Activated CD8-positive, alpha-beta memory T cell treated with anti-CD3 and anti-CD28 coated beads, Interleukin-2, amount 10 ng/mL, durations not matched to agents 7 days and 5 days (primary cell): ENCODE measurements at places on chromosomes 7 and 10.

- H3K4me3 ChIP-seq = no peak overlapping the region
- peaks cover 25% of the 10 kb centered on the region for H3K27me3 ChIP-seq
- no peak for DNase-seq
- no peak overlapping the region for H3K27ac ChIP-seq
- peaks cover 13% of the 10 kb centered on the region for H3K4me1 ChIP-seq
- no peaks in the 10 kb centered on the region for H3K36me3 ChIP-seq
Observed at GRCh38 chr7:66503036-66503370, 125.7 kb upstream of the KCTD7 start.

GRCh38 chr7:47458057-47458456, 123.9 kb downstream of the TNS3 start:
- H3K36me3 ChIP-seq = no peaks in the 10 kb centered on the region
- H3K4me3 ChIP-seq = no peak overlapping the region
- no peaks in the 10 kb centered on the region for H3K4me1 ChIP-seq
- no peak overlapping the region for H3K27ac ChIP-seq
- no peak for DNase-seq
- no peaks in the 10 kb centered on the region for H3K27me3 ChIP-seq

- no peak overlapping the region for H3K27ac ChIP-seq
- no peak overlapping the region for H3K4me3 ChIP-seq
- H3K27me3 ChIP-seq = no peaks in the 10 kb centered on the region
- H3K36me3 ChIP-seq = peaks cover 15% of the 10 kb centered on the region
- no peak for DNase-seq
Observed at GRCh38 chr10:80168162-80168511, 35.6 kb downstream of the PLAC9 start.

- no peaks in the 10 kb centered on the region for H3K27me3 ChIP-seq
- peak overlapping the region; percentile 92 for H3K27ac ChIP-seq
- peaks cover 38% of the 10 kb centered on the region for H3K36me3 ChIP-seq
- peaks cover 43% of the 10 kb centered on the region for H3K4me1 ChIP-seq
Observed at GRCh38 chr7:135169964-135170273, 588 bp downstream of the CYREN start.

- DNase-seq = no peak
- H3K27me3 ChIP-seq = no peaks in the 10 kb centered on the region
- H3K27ac ChIP-seq = peak overlapping the region; percentile 26
- H3K36me3 ChIP-seq = peaks cover 74% of the 10 kb centered on the region
Observed at GRCh38 chr7:98988641-98989040, 110.3 kb downstream of the TRRAP start.

DNA sequence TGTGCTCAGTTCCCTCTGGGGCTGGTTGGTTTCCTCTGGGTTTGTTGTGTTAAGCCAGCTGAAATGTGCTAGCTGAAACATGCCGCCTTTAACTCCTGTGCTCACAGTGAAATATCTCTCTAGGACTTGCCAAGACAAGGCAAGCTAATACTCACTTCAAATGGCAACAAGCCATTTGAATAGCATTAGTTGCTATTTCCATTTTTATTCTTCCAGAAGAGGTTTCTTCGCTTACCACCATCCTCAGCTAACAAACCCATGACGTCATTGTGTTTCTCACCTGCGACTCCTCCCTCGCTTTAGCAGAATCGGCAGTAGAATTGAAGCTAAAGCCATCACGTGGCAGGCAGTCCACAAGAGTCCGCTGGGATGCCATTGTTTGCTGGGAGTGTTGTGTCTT, 61.3 kb downstream of the ZNF22 start:
- DNase-seq = no peak
- no peak overlapping the region for H3K4me3 ChIP-seq
- H3K4me1 ChIP-seq = no peaks in the 10 kb centered on the region
- no peaks in the 10 kb centered on the region for H3K36me3 ChIP-seq
- peaks cover 4% of the 10 kb centered on the region for H3K27me3 ChIP-seq

GRCh38 chr7:140451716-140452115, 27.6 kb downstream of the MKRN1 start:
- peaks cover 37% of the 10 kb centered on the region for H3K36me3 ChIP-seq
- DNase-seq = no peak
- H3K4me3 ChIP-seq = no peak overlapping the region
- H3K4me1 ChIP-seq = peaks cover 46% of the 10 kb centered on the region
- H3K27ac ChIP-seq = no peak overlapping the region

DNA sequence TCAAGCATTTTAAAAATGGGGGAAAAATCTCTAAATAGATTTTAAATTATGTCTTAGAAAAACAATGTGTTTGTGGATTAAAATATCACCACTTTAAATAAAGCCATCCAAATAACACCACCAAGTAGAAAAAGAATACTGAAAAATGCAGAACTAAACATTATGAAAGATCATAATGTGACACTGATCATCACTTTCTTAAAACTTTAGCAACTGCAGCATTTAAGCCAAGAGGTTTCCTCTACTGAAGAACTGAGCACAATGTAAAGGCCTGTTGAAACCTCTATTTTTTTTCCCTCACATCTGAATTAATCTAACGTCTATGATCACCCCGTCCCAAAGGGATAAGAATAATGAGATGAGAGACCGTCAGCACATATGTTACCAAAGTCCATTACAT, 18.6 kb downstream of the MINDY3 start:
- no peak overlapping the region for H3K4me3 ChIP-seq
- no peak for DNase-seq
- peaks cover 25% of the 10 kb centered on the region for H3K36me3 ChIP-seq
- H3K4me1 ChIP-seq = peaks cover 29% of the 10 kb centered on the region
- no peaks in the 10 kb centered on the region for H3K27me3 ChIP-seq
- no peak overlapping the region for H3K27ac ChIP-seq

- no peaks in the 10 kb centered on the region for H3K36me3 ChIP-seq
- DNase-seq = no peak
- no peak overlapping the region for H3K4me3 ChIP-seq
- no peaks in the 10 kb centered on the region for H3K4me1 ChIP-seq
Observed at GRCh38 chr7:68384581-68384980, 1213.7 kb upstream of the AUTS2 start.

- peaks cover 30% of the 10 kb centered on the region for H3K27me3 ChIP-seq
- no peak for DNase-seq
- no peak overlapping the region for H3K4me3 ChIP-seq
- H3K4me1 ChIP-seq = no peaks in the 10 kb centered on the region
- H3K36me3 ChIP-seq = no peaks in the 10 kb centered on the region
- no peak overlapping the region for H3K27ac ChIP-seq
Observed at GRCh38 chr7:132343199-132343598, 233.1 kb downstream of the PLXNA4 start.

DNA sequence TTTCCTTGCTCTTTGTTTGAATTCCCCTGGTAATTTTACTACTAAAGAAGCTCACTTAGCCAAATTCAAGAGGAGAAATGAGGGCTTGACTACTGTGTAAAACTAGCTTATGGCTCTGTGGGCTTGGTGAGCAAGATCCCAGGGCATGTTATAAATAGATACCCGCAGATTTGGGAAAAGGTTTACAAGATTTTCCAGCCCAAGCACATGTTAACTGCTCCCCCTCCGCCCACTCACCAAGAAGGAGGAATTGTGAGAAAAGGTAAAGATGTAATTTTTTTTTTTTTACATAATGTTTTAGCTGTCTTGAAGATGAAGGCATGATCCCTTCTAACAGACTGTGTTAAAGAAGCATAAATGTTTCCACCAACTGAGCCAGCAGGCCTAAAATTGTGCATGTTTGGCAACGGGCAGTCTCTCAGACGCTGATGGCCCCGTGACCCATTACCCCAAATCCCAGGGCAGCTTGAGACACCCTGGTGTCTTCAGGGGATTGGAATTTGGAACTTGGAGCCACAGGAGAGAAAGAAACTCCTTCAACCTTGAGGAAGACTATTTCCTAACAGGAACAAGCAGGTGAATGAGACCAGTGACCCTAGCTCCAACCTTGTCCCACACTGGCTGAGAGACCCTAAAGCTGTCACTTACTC, 429.8 kb upstream of the CELF2 start:
- no peaks in the 10 kb centered on the region for H3K4me1 ChIP-seq
- H3K27me3 ChIP-seq = no peaks in the 10 kb centered on the region
- no peak overlapping the region for H3K27ac ChIP-seq
- DNase-seq = no peak

DNA sequence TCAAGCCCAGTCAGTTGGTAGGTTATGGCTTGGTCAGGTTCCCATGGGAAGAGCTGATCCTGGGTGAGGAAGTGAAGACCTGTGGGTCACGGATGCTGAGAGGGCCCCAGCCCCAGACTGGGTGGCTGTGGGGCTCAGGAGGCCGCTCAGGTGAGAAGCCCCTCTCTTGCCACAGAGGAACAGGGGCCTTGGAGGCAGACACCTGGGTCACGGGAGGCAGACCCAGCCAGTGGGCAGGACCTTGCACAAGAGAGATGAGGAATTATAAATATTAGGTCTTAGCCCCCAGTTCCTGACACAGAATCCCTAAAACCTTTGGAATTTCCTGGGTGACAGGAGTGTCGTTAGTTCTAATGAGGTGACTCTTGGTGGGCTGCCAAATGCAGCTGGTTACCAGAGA, 10.6 kb upstream of the CRHR2 start:
- no peak overlapping the region for H3K27ac ChIP-seq
- no peak overlapping the region for H3K4me3 ChIP-seq
- peaks cover 2% of the 10 kb centered on the region for H3K4me1 ChIP-seq
- H3K27me3 ChIP-seq = no peaks in the 10 kb centered on the region

- DNase-seq = no peak
- H3K4me3 ChIP-seq = no peak overlapping the region
- no peaks in the 10 kb centered on the region for H3K27me3 ChIP-seq
- no peak overlapping the region for H3K27ac ChIP-seq
- H3K36me3 ChIP-seq = no peaks in the 10 kb centered on the region
- H3K4me1 ChIP-seq = no peaks in the 10 kb centered on the region
Observed at GRCh38 chr10:121553511-121554264, 44.6 kb downstream of the FGFR2 start.

- no peak for DNase-seq
- no peak overlapping the region for H3K4me3 ChIP-seq
- H3K4me1 ChIP-seq = peaks cover 33% of the 10 kb centered on the region
- H3K36me3 ChIP-seq = peaks cover 25% of the 10 kb centered on the region
- H3K27ac ChIP-seq = no peak overlapping the region
- no peaks in the 10 kb centered on the region for H3K27me3 ChIP-seq
Observed at GRCh38 chr10:49161411-49161997, 26.7 kb downstream of the TMEM273 start.

- DNase-seq = no peak
- no peak overlapping the region for H3K4me3 ChIP-seq
- no peak overlapping the region for H3K27ac ChIP-seq
- no peaks in the 10 kb centered on the region for H3K4me1 ChIP-seq
Observed at GRCh38 chr10:105545101-105545500, 904.0 kb downstream of the SORCS3 start.

- peaks cover 3% of the 10 kb centered on the region for H3K27me3 ChIP-seq
- H3K4me1 ChIP-seq = no peaks in the 10 kb centered on the region
- H3K27ac ChIP-seq = no peak overlapping the region
Observed at GRCh38 chr7:78140109-78140508, 341.5 kb downstream of the PHTF2 start.

GRCh38 chr10:125263551-125263950, 103.2 kb upstream of the CTBP2 start:
- DNase-seq = no peak
- no peak overlapping the region for H3K4me3 ChIP-seq
- no peaks in the 10 kb centered on the region for H3K4me1 ChIP-seq
- H3K36me3 ChIP-seq = no peaks in the 10 kb centered on the region

DNA sequence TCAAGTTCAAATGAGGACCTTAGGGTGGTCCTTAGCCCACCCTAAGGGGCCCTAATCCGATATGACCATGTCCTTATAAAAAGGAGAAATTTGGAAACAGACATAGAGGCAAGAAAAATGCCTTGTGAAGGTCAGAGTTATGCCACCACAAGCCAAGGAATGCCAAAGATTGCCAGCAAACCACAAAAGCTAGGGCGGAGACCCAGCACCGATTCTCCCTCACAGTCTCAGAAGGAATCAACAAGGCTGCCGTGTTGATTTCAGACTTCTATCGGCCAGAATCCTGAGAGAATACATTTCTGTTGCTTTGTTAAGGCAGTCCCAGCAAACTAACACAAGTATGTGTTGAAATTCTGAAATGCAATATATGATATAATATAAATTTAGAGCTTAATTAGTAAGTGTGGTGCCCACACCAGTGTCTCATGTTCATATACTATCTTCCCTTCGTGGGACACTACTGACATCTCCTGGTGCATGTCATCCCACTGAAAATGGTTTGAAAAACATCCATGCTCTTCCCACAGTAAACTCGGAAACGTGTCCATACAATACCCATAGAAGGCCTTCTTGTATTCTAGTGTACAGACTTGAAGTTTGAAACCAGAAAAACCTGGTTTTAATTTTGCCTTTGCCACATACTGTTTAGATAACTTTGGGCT, 349.0 kb downstream of the TNS3 start:
- no peak overlapping the region for H3K27ac ChIP-seq
- DNase-seq = no peak
- H3K4me3 ChIP-seq = no peak overlapping the region
- no peaks in the 10 kb centered on the region for H3K27me3 ChIP-seq
- H3K36me3 ChIP-seq = no peaks in the 10 kb centered on the region

DNA sequence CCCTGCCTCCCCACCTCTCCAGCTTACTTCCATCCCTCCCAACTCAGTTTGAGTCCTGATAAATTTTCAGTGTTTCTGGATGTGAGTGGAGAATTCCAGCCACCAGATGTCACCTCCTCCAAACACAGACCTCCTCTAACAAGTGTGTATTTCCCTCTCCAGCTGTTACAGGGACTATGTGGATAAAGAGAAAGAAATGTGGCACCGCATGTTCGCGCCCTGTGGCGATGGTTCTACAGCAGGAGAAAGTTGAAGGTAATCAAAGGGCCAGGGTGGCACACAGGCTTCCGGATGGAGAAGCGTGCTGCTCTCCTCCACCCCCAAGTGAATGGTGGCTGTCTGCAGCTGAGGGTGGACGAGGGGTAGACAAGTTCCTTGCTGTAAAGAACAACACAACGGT, 14.7 kb downstream of the FKBP6 start:
- no peak for DNase-seq
- H3K4me1 ChIP-seq = peaks cover 2% of the 10 kb centered on the region
- H3K36me3 ChIP-seq = no peaks in the 10 kb centered on the region
- no peak overlapping the region for H3K4me3 ChIP-seq

GRCh38 chr10:43689955-43690771, 41.5 kb upstream of the ZNF32 start:
- peaks cover 40% of the 10 kb centered on the region for H3K27me3 ChIP-seq
- peak overlapping the region; percentile 74 for H3K4me3 ChIP-seq
- peaks cover 7% of the 10 kb centered on the region for H3K4me1 ChIP-seq
- DNase-seq = peak; percentile 86
- H3K36me3 ChIP-seq = no peaks in the 10 kb centered on the region
